ENCODE measurements at places on chromosomes 7 and 10.
A peak's percentile ranks its signal among the peaks of the same experiment; 100 is the strongest.

DNA sequence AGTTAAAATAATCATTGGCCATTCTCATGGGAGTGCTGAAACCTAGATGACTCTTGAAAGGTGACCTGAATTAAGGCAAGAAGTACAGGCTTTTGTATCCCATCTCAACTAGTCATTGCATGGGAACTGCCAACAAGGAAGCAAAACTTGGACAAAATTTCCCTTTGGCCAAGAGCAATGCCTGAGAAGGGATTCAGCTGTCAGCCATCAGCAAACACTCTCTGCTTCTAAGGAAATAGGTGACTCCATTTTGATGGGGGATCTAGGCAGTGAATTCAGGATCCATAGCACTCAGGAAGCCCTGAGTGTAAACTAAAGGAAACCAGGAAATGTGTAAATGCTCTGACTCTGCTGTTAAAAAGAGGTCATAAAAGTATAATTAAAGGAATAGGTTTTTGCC is 221.5 kb upstream of the TMEM229A start:
- no peak for DNase-seq

DNA sequence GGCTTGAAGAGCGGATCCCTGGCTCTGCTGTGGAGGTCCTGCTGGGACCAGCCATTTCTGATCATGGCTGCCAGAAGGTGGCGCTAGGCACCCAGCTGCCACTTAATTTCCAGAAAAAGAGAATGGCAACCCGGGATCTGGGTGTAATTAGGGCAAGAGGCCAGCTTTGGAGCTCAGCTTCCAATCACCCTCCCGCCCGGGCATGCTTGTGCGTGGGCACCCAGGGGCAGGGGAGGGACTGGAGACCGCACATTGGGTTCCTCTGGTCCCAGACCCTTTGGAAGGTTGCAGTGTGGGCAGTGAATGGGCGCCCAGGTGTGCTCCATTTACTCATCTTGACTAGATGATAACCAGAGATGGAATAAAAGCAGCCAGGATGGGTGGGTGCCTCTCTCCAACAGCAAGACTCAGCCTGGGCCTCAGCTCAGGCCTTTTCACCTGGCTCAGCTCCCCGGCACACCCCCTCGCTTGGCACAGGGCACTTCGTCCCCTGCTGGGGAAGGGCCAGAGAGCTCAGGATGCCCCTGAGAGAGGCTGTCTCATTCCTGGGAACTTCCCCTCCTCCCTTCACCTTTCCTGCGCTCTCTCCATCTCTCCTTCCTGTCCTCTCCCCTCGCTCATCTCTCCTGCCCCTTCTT is 14.7 kb downstream of the FAM241B start:
- peak; percentile 2 for DNase-seq

- no peak for DNase-seq
Observed at GRCh38 chr10:18689498-18689897, 30.3 kb downstream of the ARL5B start.

DNA sequence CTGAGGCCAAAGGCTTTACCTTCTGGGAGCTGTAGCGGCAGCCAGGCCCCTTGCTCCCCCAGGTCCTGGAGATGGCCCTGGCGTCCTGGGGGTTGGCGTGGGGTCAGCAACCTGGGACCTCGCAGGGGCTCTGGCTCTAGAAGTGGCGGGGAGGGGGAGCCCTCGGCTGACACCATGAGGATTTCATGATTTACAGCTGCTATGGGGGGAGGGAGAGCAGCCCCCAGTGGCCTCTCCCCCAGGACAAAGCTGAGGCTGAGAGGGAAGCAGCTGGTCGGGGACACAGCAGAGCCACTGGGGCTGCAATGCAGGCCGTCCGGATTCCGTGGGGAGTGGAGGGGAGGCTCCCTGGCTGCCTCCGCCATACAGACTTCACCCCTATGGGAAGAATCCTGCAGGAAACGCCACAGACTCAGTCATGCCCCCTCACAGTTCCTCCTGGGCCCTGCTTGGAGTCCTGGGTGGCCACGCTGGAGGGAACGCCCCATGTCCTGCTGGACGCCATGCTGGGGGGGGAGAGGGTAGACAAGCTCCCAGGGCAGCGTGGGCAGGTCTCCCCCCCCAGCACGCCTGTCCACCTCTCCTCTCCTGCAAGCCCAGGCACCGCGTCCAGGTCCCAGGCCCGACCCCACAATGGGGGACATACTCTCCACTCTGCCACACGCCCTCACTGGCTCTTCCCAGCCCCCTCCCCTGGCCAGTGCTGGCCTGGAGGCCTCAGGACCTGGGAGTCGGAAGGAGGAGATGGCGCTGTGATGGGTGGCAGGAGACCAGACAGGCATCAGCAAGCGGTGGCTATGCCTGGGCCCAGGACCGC is 243.6 kb downstream of the ELFN1 start:
- DNase-seq, result no peak

DNA sequence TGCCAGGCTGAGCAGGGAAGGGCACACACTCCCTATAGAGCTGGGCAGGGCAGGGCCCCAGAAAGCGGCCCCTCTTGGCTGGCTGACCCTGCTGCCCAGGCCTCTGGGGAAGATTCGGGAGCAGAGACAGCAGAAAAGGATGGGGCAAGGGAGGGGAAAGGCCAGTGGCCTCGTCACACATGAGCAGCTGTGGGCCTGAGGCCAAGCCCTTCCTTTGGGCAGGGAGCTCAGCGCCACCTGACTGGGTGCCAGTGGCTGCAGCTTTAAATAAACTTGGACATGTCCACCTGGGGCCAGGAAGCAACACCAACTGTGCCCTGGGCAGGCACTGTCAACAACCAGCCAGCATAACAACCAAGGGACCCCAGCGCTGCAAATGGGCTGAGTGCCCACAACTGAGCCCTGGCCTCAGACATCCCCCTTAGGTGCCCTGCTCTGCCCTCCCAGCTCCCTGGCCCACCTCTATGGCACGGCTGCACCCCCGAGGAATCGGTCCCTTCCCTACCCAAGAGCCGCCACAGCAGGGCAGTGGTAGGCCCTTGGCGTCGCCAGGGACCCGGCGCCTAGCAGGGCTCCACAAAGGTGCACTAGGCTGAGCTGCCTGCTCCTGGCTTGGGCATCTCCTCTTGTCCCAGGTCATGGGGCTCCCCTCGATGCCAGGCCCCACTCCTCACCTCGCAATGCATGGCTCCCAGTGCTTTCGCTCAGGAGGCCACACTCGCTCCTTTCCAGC is 2.6 kb downstream of the CAMK2B start:
- DNase-seq, result no peak

DNA sequence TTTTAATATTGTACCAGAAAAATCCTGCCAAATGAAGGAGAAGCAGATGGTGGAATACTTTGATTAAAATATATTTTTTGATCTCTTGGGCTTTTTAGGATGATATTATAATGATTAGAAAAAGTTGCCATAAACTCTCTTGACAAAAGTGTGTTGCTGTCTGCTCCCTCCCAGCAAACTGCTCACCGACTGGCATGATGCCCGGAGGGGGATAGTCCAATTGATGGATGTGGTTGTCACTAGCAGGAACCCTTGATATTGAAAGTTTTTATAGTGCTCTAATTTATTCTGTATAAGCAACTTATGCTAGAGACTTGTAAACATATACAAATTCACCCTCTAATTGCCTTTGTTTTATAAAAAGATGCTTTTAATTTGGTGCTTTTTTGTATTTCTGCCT is 114.0 kb downstream of the DNAH11 start:
- DNase-seq, result no peak

DNA sequence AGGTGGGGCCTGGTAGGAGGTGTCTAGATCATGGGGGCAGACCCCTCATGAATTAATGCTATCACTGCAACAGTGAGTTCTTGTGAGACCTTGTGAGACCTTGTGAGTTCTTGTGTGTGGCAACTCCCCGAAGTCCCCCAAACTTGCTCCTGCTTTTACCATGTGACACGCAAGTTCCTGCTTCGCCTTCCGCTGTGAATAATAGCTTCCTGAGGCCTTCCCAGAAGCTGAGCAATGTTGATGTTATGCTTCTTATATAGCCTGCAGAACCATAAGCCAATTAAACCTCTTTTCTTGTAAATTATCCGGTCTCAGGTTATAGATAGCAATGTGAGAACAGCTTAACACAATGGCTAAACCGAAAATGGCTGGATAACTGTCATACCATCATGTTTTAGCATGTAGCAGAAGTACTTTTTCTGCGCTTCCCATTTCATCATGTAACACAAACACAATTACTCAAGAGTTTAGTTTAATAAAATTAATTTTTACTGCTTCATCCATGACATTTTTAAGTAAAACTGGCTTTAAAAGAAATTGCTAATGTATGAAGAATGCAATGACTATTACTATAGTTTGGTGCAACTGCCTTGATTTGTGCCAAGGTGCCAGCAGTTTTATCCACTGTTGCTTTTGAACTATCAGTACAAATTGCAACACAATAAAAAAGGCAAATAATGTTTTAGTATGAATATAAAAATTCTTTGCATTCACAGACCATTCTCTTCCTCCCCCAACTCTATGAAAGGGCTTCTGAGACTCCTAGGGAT is 87.7 kb upstream of the TMEM168 start:
- DNase-seq, result no peak

DNA sequence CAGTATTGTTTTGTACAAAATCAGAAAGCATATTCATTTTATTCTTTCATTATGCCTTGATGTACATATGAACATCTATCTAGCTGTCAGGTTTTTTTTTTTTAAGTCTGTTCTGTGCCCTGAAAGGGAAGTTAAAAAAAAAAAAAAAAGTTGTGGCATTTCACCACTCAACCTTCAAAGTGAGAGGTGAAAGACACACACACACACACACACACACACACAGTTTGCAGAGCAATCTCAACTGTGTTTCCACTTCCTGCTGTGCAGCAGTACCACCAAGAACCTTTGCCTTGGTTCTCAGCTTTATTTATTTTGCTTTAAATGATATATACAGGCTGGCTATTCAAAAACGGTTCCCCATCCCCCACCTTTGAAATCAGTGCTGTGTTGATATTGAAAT is 955.6 kb downstream of the GATA3 start:
- DNase-seq, result no peak

GRCh38 chr7:96300502-96300901 is 21.4 kb downstream of the SLC25A13 start:
- DNase-seq, result no peak

DNA sequence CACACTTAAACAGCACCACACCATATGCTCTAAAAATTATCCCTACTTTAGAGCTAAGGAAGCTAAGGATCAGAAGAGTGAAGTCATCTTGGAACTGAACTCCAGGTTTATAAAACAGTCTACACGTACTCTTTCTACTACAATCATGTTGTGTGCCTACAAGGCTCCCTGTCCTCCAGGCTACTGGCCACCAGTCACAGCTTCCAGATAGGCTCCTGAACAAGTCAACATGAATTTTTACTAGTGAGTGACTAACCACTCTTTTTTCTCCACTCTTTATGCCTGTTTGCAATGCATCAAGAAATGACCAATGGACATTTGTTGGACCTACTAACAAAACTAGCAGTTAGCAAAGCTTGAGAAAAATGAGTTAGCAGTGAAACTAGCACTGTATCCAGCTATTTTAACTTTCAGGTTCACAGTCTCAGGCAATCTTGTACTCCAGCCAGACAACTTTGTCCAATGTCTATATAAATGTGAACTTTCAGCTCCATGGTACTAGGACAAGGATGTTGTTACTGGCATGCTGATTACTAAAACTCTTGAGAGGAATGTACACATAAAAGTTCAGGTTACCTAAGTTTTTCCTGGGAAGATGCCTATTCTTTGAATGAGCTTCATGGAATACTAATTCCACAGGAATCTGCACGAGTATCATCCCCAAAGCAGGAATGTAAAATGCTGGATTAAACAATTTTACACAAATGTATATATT is 180.0 kb downstream of the BTAF1 start:
- no peak for DNase-seq

DNA sequence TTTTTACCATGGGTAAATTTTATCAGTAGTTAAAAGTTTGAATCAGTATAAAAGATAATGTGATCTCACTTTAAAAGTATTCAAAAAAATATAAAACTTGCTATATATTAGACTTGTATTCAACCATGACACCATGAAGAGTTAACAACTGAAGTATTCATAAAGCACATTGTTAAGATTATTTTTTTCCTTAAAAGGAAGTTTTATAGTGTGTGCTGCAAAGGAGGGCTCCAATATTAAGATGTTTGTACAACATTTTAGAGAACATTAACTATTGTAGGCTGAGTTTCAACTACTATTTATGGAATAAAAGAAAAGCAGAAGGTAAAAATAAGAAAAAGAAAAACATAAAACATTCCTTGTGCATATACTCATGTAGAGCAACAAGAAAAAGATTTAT is 24.5 kb upstream of the CUBN start:
- DNase-seq, result no peak

DNA sequence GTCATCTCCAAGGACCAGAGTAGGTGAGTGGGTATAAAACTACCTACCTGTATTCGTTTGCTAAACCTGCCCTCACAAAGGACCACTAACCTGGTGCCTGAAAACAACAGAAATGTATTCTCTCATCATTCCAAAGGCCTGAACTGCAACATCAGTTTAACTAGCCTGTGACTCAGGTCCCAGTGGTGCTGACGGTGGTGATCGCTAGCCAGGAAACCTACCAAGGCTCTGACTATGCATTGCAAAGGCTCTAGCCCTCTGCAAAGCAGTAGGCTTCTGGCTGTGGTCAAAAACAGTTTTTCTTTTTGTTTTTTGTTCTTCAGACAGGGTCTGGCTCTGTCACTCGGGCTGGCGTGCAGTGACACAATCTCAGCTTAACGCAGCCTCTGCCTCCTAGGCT is 107.5 kb downstream of the NPTX2 start:
- DNase-seq, result no peak

DNA sequence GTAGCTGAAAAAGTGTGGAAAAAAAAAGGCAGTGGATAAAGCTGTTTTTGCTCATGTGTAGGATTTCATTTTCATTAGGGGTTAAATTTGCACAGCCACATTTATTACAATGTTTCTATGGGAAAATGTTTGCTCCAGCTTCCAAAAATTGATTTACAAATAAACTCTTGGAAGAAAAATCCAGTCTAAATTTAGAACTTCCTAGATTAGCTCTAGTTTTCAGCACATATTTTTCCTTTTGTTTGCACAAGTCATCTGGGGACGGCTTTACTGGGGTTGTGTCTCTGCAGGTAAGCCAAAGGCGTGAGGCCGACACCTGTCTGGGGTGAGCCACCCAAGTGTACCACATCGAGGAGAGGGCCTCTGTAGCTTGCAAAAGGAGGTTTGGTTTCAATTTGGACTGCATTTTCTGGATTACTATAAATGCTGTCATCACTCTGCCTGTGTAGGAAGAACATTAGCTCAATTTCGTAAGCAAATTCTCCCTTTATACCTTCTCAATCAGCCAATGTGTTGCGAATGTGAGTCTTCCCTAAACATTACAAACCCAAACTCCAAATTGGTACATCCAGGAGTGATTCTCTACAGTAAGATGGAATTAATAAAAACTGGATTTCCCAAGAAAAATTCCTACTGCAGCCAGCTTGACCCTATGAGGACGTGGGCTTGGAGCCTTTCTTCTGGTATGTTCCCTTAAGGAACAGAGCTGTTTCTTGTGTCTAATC is 89.5 kb upstream of the ZNF438 start:
- no peak for DNase-seq

DNA sequence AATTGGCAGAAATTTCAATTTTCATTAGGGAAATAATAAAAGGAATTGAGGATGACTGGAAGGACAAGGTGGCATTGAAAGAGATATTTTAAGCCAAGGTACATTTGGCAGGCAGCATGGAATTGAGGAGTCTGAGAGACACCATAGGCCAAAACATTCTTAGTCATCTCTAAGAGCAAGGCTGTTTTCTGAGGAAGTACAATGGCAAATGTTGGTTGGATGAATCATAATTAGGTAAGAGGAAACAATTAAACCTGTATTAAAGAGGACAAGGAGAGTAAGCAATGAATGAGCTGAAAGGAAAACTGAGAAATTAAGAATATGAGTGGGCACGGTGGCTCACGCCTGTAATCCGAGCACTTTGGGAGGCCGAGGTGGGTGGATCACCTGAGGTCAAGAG is 86.3 kb downstream of the MRPL32 start:
- no peak for DNase-seq

Measured in NCI-H187 (cell line).